ENCODE measurements at places on chromosomes 3 and 15.

GRCh38 chr3:100128565-100128964 lies 14.3 kb upstream of the FILIP1L start:
- DNase-seq, result no peak

DNA sequence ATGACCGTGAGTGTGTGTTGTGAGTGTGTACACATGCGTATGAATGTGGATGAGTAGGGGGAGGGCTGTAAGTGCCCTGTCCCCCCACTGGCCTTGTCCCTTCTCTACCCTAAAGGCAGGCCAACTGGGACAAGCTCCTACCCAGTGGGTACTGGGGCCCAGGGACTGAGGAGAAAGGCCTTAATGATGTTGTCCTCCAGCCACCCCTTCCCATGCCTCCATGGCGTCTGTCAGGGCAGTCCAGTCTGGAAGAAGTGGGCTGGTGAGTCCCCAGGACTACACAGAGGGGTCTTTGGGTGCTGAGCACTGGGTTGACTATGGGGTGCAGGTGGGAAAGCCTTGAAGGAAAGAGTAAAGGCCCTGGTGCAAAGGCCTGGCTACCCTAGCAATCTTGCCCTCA lies 16.9 kb upstream of the CORO2B start:
- DNase-seq, result no peak

GRCh38 chr3:14516738-14517345 lies 23.3 kb downstream of the GRIP2 start:
- no peak for DNase-seq

GRCh38 chr3:47380601-47381316 lies at the start of gene PTPN23:
TSS of gene PTPN23 (plus strand) at chr3:47381021. CDS start at chr3:47381097, 76 bp downstream.
- DNase-seq, result peak; percentile 99

All from CD4-positive, alpha-beta T cell treated with Interleukin-17A for 4 hours (primary cell).